ENCODE measurements at places on chromosomes 6 and 20.

DNA sequence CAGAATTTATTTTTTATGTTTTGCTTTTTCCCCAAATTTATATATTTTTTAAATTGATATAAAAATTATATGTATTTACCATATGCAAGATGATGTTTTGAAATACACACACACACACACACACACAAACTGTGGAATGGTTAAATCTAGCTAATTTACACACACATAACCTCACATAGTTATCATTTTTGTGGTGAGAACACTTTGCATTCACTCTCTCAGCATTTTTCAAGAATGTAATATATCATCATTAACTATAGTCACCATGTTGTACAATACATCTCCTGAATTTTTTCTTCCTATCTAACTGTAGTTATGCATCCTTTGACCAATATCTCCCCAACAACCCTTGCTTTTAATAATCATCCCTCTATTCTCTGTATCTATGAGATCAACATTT, 52.2 kb downstream of the GFRAL start:
- no peak for DNase-seq

DNA sequence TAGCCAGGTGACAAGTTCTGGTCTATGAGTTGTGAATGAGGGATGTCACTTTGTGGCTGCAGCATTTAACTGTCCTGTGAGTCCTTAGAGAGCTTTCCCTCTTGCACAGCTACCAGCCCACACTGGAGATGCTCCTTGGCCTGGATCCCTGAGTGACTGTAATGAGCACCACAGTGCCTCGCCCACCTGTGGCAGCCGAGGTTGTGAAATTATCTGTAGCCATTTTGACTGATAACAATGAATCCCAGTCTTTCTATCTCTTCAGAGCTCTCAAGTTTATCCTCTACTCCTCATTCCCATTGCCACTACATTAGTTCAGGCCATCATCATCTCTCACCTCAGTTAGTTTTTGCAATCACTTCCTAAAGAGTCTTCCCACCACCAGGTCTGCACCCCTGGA, 41.3 kb upstream of the BEND3 start:
- DNase-seq, result no peak

DNA sequence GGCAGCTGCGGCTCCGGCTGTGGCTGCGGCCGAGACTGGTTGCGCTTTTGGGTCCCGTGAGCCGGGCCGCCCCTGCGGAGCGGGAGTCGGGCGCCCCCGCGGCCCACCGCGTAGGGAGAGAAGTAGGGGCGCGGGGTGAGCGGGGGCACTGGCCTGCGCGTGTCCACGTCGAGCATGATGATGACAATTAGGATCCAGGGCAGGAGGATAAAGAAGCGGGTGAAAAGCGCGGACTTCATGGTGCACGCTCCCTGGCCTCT, 739 bp downstream of the B3GAT2 start:
- DNase-seq, result no peak

GRCh38 chr6:160583794-160584193, 80.3 kb downstream of the LPA start:
- no peak for DNase-seq

DNA sequence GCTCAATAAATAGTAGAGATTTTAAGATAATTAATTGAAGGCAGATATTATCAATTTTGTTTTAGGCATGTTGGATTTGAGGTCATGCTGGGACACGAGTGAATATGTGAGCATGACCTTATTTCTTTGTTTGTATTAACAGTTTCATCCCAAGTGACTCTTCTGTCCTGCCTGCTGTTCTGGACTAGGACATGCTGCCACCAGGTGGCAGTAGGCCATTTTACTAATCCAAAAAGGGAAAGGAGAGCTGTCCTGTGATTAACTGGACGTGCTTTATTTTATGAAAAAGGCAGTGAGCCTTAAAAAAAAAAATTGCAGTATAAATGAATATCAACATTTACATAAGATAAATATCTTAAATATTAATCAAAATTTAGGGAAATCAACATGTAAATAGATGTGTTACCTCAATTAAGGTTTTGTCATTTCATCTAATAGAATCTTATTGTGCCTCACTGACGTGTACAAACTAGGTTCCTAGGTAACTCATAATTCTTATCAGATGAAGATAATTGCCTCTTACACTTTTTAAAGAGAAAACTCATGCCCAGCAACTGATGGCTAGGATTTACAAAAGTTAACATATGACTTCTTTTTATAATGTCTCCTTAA, 49.8 kb downstream of the FRK start:
- DNase-seq, result peak; percentile 46

GRCh38 chr20:23753589-23753988, 2.9 kb upstream of the CST1 start:
- DNase-seq, result no peak

DNA sequence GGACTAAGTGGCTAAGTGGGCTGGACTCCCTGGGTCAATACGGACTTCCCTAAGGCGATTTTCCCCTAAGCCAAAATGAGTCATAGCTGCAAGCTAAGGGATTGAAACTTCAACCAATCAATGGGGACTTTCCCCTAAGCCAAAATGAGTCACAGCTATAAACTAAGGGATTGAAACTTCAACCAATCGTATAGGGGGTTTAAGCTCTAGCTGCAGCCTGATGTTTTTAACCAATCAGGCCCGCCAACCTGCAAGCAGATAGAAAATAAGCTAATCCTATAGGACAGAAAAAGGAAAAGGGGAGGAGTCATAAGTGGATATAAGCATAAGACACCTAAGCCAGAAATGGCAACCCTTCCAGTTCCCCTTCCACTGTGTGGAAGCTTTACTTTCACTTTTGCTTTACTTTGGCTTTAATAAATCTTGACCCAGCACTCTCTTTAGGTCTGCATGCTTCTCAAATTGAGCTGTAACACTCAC, 655.0 kb upstream of the HS3ST5 start:
- DNase-seq, result no peak

- no peak for DNase-seq
These were observed 236.0 kb upstream of the SGK1 start for GRCh38 chr6:134553936-134554335.

DNA sequence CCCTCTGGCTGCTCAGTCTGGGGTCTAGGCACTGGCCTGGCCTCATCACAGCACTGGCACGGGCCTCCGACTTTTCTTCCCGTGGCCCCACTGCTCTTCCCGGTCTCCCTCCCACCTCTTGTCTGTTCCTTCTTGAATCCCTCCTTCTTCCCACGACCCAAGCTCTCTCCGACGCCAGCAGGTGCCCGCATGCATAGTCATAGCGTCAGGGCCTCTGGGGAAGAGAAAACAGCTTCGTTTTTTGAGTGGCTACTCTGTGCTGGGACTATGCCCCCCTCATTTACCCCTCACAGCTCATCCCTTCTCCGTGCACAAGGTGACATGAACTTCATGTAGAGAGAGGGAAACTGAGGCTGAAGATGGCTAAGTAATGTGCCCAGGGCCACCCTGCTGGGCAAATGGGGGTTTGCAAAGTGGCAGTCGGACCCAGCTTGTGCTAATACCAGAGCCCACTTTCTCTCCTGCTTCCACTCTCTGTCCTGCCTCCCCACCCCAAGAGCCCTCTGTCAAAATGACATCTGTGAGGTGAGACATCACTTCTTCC, 59.2 kb downstream of the SYNJ2 start:
- DNase-seq, result no peak

- peak; percentile 67 for DNase-seq
These were observed 10.1 kb upstream of the NHSL1 start for GRCh38 chr6:138509371-138509770.

GRCh38 chr6:122428781-122429180, 29.3 kb downstream of the HSF2 start:
- no peak for DNase-seq

DNA sequence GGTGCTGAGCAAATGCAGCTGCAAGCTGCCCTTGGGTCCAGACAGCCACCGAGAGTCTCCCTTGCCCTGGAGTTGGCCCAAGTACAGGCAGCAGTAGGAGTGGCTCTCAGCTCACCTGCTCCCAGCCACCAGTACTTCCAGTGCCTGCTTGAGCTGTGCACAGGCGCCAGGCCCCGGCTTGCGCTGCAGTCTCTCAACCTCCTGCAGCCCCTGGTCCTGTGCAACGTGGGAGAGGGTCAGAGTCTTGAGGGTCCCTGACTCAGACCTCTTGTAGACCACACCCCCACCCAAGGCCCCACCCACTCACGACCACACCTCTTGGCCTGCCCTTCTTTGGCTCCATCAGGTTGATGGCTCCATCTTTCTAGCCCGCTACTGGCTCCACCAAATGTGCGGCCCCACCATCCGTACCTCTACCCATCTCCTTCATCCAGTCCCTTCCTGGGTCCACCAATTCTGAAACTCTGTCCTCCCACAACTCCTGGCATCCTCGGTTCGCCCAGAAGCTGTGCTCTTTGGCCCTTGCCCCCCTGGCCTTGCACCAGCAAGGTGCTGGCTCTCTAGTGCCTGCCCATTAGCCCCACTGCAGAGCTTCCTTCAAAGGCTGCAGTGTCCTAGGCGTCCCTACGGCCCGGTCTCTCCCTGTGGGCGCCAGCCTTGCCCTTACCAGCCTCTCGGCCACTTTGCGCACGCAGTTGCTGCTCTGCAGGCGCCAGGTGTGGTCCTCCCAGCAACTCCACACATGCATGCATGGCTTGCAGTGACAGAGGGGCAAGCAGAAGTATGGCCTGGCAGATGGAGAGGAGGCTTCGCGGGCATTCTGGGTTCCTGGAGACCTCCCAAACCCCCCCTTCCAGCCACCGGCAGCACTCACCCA, 16.5 kb upstream of the SPAG4 start:
- DNase-seq, result no peak

DNA sequence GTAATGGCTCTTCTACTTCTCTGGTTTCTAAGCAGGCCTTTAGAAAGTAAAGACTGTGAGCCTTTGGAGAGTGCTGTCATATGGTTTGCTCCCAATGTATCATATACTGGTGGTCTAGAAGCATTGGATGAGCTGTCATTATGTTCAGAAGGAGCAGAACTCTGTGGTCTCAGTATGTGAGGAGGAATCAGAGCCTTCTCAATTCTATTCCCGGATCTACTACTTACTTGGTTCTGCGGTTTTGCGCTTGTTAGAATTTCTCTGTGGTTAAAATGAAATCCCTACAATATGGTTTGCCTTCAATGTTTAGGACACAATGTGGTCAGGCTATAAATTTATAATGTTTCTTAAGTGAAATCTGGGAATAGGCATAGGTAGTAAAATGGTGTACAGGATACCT, 64.6 kb downstream of the RWDD2A start:
- no peak for DNase-seq

GRCh38 chr20:2914160-2914559, 40.9 kb downstream of the PTPRA start:
- no peak for DNase-seq

DNA sequence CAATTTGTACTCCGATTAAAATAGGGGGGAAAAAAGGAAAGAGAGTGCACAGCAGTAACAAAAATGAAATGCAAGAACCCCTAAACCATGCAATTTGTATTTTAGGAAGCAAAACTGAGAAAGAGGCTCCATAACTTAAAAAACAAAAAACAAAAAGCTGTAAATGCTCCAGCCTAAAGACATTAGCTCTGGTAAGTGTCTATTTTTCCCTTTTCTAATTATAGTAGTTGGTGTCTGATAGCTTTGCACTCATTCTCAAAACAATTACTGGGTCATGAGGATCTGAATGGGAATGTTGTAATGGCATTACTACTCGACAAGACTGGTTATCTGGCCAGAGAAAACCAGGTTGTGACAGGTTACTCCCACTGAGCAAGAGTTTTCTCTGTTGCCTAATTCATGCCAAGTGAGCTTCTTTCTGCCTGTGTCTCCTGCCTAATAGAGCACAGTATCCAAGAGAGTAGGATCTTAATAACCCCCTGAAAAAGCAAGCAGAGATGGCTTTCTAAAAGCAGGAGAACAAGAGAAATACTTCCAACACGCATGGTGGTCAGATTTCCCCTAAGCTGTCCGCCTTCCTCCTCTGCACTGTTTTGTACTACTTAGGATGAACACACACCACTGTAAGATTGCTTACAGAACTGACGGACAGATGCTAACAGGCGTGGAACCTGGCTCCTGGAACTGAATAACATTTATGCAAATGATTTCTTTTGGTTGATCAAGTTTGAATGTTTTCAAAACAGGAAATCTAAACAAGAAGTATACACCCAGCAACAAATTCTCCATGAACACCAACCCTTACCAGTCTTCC, 86.4 kb downstream of the FKBP5 start:
- peak; percentile 44 for DNase-seq

- DNase-seq, result no peak
These were observed 61.8 kb upstream of the MLN start for GRCh38 chr6:33865478-33866077.

DNA sequence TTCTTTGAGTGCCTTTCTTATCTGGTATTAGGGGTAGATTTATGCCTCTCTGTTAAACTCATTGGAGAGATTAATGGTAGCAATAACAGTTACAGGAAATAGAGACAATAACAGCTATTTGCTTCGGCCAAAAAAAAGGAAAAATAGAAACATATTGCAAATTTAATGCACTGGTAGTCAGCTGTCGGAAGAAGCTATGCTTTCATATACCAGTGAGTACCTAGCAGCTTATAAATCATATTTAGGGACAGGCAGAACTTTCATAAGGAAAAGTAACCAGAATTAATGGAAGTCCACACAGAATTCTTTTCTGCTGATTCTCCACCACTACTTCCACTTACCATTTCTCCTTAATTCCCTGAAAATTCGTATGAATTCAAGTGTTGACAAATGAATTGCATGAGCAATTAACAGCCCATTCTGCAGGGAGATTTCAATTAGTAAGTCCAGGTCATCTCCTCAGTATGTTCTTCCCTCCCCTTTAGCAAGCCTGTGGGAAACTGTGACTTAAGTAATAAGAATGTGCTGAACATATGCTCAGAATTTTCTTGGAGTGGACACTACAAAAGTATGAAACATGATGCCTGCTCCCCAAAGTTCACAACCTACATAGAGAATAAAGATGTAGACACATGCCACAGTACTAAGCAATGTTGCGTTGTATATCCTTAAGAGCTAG, 196.7 kb upstream of the KCNQ5 start:
- DNase-seq, result no peak

DNA sequence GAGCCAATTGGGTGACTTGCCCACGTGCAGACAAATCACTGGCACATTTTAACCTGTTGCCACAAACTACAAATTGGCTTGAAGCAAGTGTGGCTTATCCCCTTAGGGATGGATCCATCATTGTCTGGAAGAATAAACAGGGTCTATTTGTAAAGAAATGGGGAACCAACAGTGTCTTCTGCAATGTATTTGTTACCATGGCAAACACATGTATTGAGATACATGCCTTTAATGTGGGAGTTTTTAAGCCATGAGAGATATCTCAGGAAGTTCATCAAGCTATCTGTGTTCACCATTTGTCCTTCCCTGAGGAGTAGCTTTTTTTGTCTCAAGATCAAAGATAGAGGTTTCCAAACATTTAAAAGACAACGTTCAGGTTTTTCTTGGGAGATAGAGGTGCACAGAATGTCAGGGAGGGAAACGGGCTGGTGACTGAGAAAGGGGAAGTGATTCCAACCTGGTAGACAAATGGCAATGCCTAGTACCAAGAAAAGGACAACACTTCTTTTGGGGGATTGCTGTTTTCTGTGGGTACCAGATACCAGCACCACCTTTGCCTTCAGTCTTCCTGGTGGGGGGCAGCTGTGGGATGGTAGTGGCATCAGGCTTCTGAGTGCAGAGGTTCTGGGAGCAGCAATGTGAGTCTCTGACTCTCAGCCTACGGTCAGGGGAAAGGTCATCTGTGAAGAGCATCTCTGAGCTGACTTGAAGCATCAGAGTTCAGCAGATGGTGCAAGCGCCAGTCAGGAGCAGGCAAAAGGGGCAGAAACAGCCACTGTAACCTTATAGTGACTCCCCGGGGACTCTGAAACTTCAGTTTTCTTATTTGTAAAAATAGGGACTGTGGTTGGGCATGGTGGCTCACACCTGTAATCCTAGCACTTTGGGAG, 20.1 kb upstream of the BCAS1 start:
- DNase-seq, result no peak
